Smooth muscle cell of the brain vasculature (primary cell): ENCODE measurements at places on chromosomes 12 and 14.
A peak's percentile ranks its signal among the peaks of the same experiment; 100 is the strongest.

GRCh38 chr12:82486524-82487235 is 128.4 kb downstream of the METTL25 start:
- no peak for DNase-seq

GRCh38 chr12:48816143-48816854 is 2.0 kb upstream of the CACNB3 start:
- no peak for DNase-seq

GRCh38 chr12:96503976-96504375 is 14.6 kb downstream of the CFAP54 start:
- DNase-seq = no peak

DNA sequence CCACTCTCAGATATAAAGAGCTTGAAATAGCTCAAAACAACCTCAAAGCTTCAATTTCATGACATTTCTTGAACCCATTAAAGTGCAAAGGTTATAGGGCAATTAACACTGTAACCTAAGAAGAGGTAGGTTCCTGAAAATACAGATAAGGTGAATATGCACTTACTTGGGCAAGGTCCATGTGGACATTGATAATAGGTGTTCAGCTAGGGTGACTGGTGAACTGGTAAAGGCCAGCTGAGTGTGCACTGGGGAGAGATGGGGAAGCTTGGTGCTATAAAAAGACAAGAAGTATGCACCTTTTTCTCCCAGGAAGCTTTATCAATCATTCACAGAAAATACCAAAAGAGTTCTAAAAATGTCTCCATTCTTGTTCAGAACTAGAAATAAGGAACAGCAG is 418.6 kb downstream of the SLC16A7 start:
- no peak for DNase-seq

- no peak for DNase-seq
Measured at GRCh38 chr12:106254724-106255123, 6.9 kb upstream of the CKAP4 start.

GRCh38 chr12:32205731-32206130 is 99.1 kb downstream of the BICD1 start:
- no peak for DNase-seq

DNA sequence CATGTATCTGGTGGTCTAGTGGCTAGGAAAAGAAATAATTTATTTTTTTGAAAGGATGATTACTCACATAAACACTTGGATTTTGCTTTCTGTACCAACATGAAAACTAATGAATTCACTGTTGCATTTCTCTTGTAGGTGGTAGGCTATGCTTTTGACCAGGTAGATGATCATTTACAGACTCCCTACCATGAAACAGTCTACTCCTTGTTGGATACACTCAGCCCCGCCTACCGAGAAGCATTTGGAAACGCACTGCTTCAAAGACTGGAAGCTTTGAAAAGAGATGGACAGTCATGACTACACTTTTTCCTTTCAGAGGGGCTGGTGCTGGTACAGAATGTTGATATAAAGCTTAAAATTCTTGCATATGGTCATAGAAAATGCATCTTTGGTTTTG is 6.5 kb upstream of the AK7 start:
- DNase-seq = no peak

DNA sequence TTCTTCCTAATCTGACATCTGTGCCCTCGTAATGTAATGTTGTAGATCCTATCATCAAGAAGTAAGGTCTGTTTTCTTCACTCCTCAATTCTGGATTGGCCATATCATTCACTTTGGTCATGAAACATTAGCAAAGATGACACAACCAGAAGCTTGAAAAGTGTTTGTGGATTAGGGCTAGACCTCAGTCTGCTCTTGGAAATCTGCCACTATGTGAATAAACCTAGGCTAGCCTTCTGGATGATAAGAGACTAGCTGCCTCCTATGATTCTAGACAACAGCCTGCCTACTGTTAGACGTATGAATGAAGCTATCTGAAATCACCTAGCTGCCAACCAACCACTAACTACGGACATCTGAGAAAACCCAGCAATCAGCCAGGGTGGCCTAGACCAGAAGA is 38.7 kb upstream of the LYZ start:
- DNase-seq = no peak

GRCh38 chr14:77474479-77475177 is 16.7 kb downstream of the AHSA1 start:
- no peak for DNase-seq

- DNase-seq = no peak
Measured at GRCh38 chr14:23093104-23093503, 1.8 kb downstream of the ACIN1 start.

GRCh38 chr14:52299692-52300278 is 14.3 kb upstream of the PTGER2 start:
- peak; percentile 29 for DNase-seq

DNA sequence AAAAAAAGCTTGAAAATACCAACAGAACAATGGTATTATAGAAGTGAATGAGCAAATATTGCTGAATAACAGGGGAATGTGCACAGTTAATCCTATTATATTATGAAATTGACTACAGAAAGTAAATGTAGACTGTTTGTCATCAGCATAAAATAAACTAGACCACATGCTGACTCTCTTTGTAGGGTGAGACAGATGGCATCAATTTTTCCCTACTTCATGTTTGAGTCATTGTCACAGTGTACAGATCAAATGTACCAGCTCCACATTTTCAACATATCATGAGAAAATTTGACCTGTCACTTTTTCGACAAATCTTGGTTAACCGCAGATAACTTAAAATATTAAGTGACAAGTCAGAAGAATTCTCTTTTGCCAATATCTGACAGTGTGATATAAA is 421.0 kb downstream of the RPL10L start:
- DNase-seq = no peak

DNA sequence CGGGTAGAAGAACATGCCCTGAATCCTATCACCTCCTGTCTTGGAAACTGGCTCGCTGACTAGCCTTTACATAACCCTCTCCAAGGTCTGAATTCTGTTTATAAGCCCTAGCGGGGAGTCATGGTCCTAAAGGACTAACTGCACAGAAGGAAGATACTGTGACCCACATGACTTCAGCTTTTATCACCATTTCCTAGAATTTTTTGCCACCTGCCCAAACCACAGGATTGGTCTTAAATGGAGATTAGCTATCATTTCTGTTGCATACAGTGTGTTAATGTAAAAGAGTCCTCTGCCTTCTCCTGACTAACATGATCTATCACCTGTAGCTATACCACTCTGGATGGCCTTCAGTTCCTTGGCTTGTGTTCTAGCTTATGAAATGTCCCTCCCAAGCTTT is 319.2 kb downstream of the DUSP6 start:
- no peak for DNase-seq

GRCh38 chr14:65286443-65286842 is 126.1 kb upstream of the FUT8 start:
- no peak for DNase-seq

DNA sequence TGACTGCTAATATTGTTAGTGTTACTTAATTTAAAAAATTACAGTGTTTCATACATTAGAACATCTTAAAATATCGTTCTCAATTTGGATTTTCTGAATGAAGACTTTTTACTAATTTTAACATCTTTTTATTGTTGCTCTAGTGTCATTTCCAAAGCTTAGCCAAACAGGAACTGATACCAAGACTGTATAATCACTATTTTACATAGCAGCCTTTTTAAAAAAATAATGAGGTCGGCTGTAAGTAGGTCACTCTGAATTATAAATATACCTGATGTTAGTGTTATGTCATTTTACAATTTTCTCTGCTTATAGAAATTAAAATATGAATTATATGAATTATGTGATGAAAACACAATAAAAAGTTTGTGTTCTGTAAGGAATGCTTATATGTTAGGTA is 321.5 kb downstream of the TMEM117 start:
- DNase-seq = no peak

DNA sequence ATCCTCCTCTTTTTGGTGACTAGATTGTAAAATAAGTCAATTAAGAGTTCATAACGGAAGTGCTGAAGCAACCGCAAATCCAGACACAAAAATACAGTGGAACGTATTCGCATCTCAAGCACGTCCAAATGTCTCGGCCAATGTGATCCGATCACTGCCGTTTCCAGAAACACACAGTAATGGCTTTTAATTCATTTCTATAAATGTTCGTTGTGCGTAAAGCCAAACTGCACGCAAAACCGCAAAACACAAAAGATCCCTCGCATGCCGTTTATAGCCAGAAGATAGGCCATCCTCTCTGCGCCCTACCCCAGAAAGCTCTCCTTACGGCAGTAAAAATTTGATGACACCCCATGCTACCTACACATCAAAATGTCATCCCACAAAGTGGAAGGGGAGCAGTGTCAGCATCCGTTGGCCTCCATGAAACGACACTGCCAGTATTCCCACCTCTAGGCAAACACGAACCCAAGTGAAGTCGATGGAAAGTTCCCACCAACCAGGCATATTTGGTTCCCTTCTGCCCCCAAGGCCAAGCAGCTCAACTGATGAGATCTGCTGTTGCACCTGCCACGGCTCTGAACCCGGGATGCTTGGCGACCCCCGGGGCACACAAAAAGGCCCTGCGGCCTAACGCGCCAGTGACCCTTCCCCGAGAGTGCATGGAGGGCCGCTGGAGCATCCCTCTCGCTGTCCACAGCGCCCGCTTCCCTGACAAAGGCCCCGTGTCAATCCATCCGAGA is 1.4 kb downstream of the HECTD4 start:
- DNase-seq = no peak

GRCh38 chr14:77870646-77871045 is 70.7 kb downstream of the ADCK1 start:
- DNase-seq = no peak

DNA sequence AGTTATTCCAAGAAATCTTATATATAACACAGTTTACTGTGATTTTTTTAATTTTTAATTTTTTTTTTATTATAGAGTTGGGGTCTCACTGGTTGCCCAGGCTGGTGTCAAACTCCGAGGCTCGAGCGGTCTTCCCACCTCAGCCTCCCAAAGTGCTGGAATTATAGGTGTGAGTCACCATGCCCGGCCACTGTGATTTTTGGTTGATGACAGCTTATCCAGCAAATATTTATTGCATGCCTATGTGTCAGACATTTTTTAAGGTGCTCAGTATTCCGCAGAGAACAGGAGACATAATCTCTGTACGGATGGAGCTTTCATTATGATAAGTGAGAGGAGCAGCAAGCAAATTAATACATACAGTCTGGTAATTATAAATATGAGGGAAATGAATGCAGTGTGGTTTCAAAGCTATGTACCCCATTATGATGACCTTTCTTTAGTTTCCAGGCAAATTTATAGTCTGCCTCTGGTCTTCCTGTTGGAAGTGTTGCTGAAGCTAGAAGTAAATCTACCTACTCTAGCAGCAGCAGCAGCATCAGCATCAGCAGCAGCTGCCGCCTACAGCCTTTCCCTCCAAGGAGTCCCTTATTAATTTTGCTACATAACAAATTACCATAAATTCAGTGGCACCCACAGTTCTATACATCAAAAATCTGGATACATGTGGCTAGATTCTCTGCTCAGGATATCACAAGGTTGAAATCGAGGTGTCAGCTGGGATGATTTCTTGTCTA is 32.3 kb downstream of the FRS2 start:
- no peak for DNase-seq

GRCh38 chr14:21091821-21092272 is 6.6 kb downstream of the ZNF219 start:
- DNase-seq = no peak

DNA sequence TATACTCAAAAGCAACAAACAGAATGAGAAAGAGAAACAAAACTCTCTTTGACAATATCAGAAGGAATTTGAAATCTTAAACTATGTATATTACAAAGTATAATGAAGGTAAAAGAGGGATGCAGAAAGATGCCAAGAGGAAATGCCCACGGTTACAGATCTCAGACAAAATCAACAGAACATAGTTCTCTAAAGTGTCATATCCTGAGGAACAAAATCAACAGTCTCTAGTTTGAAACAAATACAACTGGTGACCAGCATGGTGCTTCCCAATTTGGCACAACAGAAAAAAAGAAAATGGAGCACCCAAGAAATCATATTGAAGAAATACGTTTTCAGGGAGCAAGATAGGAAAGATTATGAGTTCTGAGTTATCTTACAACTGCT is 116.5 kb downstream of the METTL25 start:
- no peak for DNase-seq

- DNase-seq = no peak
Measured at GRCh38 chr14:77012193-77012765, 16.2 kb downstream of the IRF2BPL start.

GRCh38 chr12:86741531-86741930 is 485.3 kb upstream of the MGAT4C start:
- DNase-seq = no peak

DNA sequence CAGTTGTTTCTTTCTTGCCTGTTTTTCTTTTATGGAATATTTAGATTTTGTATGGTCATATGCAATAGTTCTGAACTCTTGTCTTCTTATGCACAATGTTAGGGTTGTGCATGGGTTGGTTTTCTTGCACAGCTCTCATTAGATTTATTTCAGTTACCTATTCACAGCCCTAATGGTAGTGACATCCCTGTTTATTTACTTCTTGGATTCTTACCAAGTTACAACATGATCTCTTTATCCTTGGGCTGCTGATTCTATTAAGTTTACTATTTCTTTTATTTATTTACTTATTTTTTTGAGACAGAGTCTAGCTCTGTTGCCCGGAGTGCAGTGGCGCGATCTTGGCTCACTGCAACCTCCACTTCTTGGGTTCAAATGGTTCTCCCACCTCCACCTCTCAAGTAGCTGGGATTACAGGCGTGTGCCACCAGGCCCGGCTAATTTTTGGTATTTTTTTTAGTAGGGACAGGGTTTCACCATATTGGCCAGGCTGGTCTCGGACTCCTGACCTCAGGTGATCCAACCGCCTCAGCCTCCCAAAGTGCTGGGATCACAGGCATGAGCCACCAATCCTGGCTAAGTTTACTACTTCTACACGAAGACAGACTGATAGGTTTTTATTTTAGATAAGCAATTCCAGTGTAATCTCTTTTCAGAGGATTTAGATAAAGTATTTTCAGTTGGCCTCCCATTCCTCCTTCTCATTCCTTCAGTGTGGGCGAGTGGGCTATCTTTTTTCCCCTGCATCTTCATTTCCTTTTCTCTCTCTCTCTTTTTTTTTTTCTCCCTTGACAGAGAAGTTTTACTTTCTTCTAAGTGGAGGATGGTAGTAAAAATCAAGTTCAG is 395.1 kb upstream of the RGS6 start:
- no peak for DNase-seq

DNA sequence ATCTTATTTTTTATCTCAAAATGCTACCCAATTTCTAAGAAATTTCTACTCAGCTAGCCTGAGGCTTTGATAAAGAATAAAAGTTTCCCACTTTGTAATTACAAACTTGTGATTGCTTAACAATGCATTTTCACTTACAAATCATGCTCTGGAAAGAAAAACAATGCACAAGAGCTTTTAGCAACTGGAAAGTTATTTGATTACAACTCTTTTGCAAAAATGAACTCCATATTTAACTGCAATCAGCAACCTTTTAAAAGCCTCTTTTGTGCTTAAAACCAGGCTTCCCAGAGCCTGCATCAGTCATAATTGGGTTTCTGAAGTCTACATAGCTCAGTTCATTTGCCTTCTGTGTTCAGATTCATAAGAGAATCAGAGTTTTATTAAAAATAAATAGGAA is 395.2 kb downstream of the PAWR start:
- DNase-seq = no peak

- no peak for DNase-seq
Measured at GRCh38 chr14:101289230-101289690, 272.0 kb upstream of the DIO3 start.
